Fibroblast of skin of back (primary cell): ENCODE measurements at places on chromosomes 3 and 15.

- DNase-seq: peak; percentile 16
Measured at GRCh38 chr15:69164807-69165636, 4.6 kb downstream of the GLCE start.

DNA sequence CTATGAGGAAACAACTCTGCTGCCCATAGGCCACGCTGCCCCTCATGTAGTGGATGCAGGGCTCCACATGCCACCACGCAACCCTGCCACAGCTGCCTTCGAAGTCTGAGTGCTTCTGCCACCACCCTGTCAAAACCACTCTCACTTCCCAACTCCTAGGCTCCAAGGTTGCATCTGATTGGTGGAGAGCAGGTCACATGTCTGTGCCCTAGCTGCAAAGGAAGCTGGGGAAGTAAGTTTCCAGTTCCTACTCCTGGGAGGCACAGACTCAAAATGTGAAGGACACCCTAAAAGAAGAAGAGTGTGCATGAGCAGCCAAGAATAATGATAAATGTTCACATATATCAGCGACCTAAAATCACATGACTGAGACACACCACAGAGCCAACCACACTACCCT is 31.9 kb upstream of the TICRR start:
- no peak for DNase-seq

GRCh38 chr15:38714309-38715072 is 149.9 kb upstream of the RASGRP1 start:
- DNase-seq: peak; percentile 100

- DNase-seq: no peak
Measured at GRCh38 chr3:182855076-182855475, 61.8 kb downstream of the ATP11B start.

DNA sequence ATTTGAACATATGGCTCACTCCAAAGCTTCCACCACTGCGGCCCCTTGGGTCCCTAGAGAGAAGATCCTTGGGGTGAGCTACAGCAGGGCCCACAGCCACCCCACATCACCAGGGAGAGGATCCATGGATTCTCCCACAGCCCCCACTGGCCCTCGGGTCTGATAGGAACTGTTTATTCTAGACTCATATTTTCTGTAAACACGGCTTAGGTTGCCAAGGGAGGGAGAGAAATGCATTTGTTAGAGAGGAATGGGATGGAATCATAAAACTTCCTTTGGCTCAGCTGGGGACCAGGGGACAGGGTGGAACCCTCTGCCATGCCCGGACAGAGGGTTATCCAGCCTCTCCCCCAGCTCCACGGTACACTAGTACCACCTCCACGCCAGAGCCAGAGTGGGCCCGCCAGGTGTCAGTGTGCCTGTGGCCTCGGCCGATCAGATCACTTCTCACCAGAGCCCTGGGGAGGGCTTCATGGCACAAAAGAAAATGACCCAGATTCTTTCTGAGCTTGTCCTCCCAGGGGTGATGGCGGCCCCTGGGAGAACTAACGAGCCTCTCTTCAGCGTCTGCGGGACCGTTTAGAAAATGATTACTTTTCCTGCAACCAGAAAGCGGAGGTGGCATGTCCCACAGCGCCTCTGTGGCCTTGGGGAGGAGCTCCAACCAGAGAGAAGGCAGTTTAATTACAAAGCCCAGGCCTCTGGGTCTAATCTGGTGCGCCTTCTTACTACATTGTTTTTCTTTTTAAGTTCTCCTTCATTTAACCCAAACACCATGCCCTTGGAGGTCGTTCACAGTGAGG is 33.7 kb downstream of the ADCY5 start:
- DNase-seq: no peak

DNA sequence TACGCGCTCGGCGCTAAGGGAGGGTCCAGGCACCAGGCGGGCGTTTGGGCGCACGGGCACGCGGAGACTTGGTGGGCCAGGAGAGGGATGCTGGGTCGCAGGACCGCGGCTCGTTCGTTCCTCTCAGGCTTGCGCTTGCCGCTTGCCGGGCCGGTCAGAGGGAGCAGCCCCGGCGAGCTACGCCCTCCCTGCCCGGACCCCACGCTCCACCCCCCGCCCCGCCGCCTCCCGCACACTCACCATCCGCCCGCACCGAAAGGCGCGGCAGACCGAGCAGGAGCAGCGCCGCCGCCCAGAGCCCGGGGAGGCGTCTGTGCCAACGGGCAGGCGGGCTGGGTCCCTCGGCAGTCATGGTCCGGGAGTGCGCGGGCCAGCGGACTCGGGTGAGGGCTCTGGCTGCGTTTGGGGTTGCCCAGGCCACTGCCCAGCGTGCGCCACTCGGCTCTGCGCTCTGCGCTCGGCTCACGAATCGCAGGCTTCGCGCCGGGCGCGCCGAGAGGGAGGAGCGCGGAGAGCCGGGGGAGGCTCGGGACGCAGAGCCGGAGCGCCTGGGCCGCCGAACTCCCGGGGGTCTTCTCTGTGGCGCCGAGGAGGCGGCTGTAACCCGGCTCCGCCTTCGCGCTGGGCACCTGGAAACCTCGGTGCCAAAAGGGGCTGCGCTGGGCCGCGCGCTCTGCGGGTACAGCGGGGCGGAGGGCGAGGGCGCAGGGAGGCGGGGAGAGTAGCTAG is at the start of gene SUSD5:
Gene SUSD5 (minus strand): TSS at position 365 of the 729 bp plus-strand sequence. CDS start 13 bp downstream, at position 352.
- peak; percentile 55 for DNase-seq

- no peak for DNase-seq
Measured at GRCh38 chr15:68298882-68299381, 21.4 kb downstream of the FEM1B start.

- no peak for DNase-seq
Measured at GRCh38 chr3:195032955-195033354, 238.0 kb downstream of the XXYLT1 start.

GRCh38 chr3:109234300-109234699 is 82.0 kb downstream of the DPPA2 start:
- DNase-seq: no peak
